ENCODE measurements at places on chromosomes 12 and 14. TPM values are rescaled to one million over a fixed set of nuclear protein-coding genes. Genes with fewer than 3 reads are reported as not detected.

DNA sequence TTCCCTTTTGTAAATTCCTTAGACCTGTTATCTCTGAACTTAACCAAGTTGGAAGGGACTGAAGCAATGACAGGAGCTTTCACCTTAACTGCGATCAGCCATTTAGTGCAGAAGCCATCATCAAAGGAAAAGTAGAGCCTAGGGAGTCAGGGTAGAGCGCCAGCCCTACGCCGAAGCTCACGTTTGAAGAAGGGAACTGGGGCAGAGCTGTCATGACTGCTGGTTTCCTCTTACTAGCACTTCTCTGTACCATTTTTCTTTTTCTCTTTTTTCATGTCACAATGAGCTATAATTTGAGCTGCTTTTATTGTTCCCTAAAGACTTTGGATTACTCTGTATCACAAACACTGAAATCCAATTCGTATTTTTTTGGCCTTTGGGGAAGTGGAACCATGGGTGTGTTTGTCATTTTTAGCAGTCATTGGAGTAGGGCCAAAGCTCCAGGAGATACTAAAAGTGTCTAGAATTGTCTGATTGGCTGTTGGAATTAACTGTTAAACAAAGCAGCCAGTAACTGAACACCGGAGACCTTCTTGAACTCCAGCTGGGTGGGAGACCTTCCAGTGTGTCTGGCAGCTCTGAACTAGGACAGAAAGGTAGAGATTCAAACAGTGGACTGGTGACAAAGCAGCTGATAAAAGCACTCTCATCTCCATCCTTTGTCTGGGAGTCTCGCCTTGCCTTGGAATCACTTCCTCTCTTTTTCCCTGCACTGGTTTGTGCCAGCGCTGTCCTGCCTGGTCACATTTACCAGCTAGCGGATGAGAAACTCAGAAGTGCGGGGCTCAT is 9.1 kb downstream of the MTRFR start:
- H3K4me1 ChIP-seq, result peaks cover 46% of the 10 kb centered on the region
- H3K27me3 ChIP-seq, result no peaks in the 10 kb centered on the region
- H3K27ac ChIP-seq, result no peak overlapping the region
- no peak overlapping the region for H3K4me3 ChIP-seq

DNA sequence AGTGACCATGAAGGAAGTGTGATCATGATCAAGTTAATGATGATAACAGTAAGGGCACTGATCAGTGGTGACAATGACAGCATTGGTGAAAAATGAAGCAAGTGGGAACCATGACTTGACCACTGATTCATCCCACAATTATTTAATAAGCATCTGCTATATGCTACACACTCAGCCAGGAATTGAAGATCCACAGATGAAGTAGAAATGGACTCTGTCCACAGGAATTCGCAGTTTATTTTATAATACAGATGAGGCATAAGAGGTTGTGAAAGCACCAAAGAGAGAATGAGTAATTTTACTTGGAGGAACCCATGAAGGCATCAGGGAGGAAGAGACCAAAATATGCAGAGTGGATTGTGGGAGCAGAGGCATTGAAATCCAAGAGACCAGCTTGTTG is 33.8 kb upstream of the SMUG1 start:
- H3K27me3 ChIP-seq, result peaks cover 10% of the 10 kb centered on the region
- H3K4me1 ChIP-seq, result peaks cover 11% of the 10 kb centered on the region
- H3K27ac ChIP-seq, result no peak overlapping the region
- DNase-seq, result no peak
- H3K36me3 ChIP-seq, result no peaks in the 10 kb centered on the region

DNA sequence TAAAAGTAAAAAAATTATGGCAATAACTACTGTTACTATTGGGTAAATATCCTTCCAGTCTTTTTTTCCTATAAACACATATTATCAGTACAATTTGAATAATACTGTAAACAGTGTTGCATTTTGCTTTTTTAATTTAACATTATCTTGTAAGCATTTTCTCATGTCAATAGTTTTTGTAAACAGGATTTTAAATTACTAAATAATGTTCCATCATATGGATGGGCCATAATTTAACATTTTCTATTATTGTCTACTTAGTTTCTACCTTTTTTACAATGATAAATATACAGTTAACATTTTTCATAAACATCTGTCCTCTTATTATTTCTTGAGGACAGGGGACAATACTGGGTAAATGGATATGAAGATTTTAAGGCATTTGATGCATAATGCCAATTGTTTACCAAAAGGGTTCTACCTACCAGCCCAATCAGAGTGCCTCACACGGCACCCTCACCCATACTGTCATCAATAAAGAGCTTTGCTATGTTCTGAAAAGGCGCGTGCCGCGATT is 759 bp upstream of the ACVR1B start:
- H3K27ac ChIP-seq, result peak overlapping the region; percentile 21
- H3K4me3 ChIP-seq, result peak overlapping the region; percentile 83
- no peaks in the 10 kb centered on the region for H3K36me3 ChIP-seq
- no peak for DNase-seq
- peaks cover 63% of the 10 kb centered on the region for H3K27me3 ChIP-seq

Gene OAS2
- total RNA-seq, result 383 TPM

Gene SAMD15
- total RNA-seq, result 0.14 TPM

Gene ESPL1
- 99.0 TPM for total RNA-seq

Gene AICDA
- not detected for total RNA-seq

Gene ALDH1L2
- total RNA-seq, result 0.70 TPM
